ENCODE measurements at places on chromosomes 12 and 14.
A peak's percentile ranks its signal among the peaks of the same experiment; 100 is the strongest.

- peak; percentile 62 for DNase-seq
Observed at GRCh38 chr14:56119201-56119981, 1.2 kb downstream of the PELI2 start.

DNA sequence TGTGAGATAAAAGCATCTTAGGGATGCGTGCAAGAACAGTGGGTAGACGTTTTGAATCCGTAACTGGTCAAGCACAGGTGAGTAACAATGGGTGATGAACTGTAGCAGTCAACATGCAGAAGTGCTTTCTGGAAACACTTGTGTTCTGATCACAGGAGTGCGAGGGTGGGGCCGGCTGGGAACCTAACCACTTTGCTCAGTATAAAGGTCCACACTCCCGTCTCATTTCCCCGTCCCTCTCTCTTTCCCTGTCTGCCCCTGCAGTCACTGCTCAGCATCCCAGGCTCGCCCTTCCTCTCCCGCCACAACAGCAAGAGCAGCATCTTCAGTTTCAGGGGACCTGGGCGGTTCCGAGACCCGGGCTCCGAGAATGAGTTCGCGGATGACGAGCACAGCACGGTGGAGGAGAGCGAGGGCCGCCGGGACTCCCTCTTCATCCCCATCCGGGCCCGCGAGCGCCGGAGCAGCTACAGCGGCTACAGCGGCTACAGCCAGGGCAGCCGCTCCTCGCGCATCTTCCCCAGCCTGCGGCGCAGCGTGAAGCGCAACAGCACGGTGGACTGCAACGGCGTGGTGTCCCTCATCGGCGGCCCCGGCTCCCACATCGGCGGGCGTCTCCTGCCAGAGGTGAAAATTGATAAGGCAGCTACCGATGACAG, 127.1 kb downstream of the FIGNL2 start:
- peak; percentile 78 for DNase-seq

GRCh38 chr12:104143002-104143401, 5.0 kb upstream of the NFYB start:
- DNase-seq, result no peak

DNA sequence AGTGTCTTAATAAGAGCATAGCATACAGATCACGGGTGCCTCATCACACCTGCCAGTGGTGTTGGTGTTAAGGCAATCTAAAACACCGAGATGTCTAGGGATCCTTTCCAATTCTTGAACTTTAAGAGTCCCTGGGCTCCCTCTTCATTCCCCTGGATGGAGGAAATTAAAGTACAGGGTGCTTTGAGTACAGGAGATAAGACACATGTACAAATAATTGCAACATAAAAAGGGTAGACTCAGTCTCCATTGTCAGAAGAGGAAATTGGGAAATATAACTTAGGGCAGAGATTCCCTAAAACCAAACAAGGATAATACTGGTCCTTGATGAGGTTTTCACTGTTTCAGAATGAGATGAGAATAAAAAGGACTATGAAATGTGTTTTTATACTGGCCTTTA, 34.9 kb downstream of the SCFD1 start:
- DNase-seq, result no peak

DNA sequence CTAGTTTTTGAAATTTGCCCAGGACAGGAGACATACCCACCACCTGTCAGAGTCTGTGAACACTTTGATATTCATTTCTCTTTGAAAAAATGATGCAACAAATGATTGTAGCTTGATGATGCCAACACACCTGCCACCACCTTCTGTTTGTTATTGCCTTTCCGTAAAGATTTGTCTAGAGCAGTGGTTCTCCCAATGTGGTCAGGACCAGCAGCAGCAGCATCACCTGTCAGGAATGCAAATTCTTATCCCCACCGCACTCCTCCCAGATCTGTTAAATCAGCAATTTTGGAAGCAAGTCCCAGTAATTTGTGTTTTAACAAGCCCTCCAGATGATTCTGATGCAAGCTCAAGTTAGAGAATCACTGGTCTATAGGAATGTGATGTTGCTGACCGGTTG, 9.9 kb downstream of the CCDC175 start:
- DNase-seq, result no peak

GRCh38 chr12:9992296-9992695, 6.6 kb downstream of the CLEC1B start:
- no peak for DNase-seq

DNA sequence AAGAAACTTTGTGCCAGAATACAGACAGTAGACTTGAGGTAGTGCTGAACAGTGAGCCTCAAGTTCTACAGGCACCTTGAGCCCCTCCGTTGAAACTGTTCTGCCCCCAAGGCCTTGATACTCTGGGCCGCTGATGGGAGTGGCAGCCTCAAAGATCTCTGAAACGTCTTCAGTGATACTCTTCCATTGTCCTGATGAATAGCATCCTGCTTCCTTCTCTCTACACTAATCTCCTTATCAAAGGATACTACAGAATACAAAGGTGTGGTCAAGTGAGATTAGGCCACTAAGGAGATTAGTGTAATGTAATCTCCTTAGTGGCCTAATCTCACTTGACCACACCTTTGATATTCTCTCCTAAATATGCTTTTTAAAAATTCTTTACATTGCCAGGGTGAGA, 419.8 kb upstream of the SEL1L start:
- DNase-seq, result no peak

GRCh38 chr12:76201758-76202157, 117.3 kb upstream of the NAP1L1 start:
- DNase-seq, result no peak

DNA sequence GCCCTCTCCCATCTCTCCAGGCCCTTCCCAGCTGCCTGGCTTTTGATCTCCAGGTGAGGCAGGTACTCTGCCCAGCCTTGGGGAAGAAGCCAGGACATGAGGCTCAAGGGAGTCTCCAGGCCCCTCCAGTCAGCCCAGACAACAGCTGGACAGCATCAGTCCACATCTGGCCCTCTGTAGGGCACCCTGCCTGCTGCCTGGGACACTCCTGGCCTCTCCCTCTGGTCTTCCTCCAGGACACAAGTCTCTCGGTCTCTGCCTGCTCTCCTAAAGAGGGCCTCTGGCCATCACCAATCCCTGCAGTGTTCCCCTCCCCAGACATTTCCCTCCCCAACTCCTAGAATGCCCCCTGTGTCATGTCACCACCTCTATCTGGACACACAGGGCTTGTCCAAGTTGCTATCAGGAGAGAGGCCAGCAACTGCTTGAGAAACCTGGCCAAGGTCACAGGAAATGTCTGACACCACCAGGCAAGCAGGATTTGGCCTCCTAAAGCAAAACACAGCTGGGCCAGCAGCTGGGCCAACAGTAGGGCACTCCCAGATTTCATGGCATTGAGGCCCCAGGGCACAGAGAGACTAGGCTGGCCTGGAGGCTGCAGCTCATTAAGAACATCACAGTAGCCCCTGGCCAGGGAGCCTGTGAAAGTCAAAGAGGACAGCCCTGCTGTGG, 29.0 kb downstream of the LTBP2 start:
- no peak for DNase-seq

- DNase-seq, result no peak
Observed at GRCh38 chr12:95213119-95213518, 4.1 kb downstream of the FGD6 start.

DNA sequence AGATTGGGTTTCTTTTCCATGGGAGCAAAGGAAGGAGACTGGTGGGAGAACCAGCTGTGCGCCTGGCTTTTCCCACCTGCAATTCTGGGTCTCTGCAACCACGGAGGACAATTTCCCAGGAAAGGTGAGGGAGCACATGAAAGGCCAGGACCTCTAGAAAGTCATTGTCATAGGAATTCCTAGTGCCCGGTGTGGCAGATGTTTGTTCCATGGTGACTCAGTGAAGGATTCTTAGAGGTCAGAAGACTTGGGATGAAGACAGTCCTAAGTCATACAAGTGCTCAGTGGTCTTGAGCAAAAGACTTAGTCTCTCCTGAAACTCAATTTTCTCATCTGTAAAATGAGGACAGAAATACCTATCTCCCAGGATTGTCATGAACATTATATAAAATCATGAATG, 51.3 kb downstream of the KCNA5 start:
- no peak for DNase-seq

- no peak for DNase-seq
Observed at GRCh38 chr14:93186956-93187355, 1.8 kb downstream of the LYSET start.

Data from activated CD4-positive, alpha-beta T cell treated with anti-CD3 and anti-CD28 coated beads for 36 hours (primary cell).